ENCODE measurements at places on chromosomes 2 and 18.

- DNase-seq = no peak
These were observed 54.3 kb downstream of the GULP1 start for GRCh38 chr2:188345831-188346458.

DNA sequence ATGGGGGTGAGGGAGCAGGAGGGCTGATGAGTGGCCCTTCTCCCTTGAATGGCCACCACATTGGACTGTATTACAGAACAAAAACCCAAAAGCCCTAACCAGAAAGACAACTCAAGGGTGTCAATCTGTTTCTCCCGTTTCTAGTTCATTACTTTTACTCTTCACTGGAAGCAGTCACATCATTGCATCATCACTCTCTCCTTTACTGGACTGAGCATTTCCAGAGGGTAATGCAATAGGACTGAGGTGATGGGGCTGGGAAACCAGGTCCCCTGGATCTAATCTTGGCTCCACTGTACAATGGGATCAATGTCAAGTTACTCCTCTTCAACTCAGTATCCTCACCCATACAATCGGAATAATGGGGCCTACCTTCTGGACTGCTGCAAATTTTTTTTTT lies 56.1 kb downstream of the BCL2 start:
- no peak for DNase-seq

DNA sequence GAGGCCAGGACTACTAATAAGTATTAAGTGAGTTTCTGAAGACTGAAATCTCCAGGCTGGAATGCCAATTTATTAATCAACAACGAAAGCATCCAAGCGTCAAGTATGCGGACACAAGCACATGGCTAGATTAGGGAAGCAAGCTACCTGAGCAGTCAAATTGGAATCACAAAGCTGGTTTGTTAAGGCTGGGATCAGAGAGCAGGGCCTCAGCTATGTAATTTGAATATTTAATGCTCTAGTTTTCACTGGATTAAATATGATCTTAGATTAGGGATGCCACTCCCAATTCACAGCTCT lies 5.7 kb downstream of the CCL20 start:
- no peak for DNase-seq

DNA sequence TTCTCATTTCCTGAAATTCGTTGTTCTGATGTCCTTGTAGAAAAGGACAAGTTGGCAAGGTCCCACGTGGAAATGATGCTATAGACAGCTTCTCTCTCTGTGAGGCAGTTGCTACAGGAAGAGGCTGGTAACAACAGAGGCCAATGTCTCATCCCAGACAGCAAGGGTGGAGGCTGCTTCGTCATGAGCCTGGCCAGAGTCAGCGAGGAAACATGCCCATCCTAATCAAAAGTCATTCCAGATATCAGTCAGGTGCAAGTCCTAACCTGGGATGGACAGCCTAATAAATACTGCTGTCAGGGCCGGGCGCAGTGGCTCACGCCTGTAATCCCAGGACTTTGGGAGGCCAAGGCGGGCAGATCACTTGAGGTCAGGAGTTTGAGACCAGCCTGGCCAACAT lies 6.4 kb upstream of the SMAD7 start:
- no peak for DNase-seq

DNA sequence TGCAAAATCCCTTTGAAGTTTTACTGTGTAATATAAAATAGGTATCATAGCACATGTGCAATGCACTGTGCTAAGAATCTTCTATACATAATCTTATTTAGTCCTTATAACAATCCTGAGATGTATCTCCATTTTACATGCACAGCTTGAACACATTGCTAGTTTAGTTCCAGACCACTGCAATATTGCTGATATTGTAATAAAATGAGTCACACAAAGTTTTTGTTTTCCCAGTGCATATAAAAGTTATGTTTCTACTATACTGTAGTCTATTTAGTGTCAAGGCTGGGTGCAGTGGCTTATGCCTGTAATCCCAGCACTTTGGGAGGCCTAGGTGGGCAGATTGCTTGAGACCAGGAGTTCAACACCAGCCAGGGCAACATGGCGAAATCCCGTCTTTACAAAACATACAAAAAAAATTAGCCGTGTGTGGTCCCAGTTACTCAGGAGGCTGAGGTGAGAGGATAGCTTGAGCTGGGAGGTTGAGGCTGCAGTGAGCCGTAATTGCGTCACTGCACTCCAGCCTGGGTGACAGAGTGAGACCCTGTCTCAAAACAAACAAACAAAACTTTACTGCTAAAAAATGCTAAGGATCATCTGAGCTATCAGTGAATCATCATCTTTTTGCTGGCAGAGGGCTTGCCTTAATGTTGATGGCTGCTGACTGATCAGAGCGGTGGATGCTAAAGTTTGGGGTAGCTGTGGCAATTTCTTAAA lies 1.7 kb upstream of the USP14 start:
- DNase-seq = no peak

DNA sequence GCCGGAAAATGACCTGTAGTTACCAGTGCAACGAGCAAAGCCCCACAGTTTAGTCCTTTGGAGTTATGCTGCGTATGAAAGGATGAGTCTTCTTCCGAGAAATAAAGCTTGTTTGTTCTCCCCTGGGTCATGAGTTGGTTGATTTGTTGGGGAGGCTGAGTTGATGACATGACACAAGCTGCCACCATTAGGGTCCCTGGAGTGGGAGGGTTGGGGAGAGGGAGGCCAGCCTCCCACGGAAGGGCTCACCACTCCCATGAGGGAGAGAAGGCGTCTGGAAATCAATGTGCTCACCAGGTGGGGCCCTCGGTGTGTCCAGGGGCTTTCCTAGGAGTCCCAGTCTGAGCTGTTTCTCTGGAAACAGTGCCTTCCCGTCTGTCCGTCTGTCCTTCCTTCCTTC lies 7.4 kb upstream of the DGKD start:
- no peak for DNase-seq

DNA sequence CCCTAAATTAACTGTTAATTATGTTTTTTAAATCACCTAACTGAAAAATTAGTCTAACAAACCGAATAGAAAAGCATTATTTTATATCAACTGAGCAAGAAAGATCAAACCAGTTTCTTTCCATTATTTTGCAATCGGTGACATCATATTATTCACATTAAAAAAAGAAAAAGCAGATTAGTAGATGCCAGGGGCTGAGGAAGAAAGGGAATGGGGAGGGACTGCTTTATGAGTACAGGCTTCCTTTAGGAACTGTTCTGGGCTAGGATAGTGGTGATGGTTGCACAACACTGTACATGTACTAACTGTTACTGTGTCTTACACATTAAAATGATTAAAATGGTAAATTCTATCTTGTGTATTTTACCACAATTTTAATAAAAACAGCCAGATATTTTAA lies 59.3 kb downstream of the COBLL1 start:
- no peak for DNase-seq

DNA sequence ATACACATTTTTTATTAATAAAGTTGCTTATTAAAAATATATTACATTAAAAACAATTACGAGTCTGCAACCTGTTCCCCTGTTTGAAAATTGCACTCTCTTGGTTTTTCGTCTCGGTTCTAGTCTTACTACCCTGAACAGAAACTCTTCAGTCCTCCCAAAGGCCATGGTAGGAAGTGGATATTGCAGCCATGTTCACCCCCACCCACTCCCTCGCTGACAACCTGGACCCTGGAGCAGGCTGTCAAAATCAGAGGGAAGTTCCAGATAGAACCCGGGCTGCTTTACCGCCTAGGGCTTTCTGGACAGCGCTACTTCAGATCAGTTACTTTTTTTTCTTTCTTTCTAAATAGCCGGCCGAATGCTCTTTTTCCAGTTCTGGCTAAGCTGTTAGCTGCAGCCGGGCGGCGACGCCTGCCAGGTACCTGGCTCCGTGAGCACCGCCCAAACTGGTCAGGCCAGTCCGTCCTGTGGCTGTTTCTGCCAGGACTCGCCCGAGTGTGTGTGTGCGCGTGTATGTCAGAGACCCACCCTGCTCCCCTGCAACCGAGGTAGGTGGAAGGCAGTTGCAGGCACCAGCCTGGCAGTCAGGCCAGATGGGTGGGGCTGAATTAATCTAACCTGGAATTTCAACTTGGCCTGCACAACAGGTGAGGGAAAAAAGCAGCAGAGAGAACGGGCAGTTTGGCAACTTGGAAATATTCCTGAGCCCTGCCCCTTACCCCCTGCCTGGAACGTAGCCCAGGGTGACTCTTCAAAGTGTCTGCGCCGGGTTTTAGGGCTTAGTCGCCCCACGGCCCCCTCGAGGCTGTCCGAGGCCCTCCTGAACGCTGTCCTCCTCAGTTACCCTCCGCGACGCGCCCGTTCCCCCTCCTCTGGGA lies 1.1 kb upstream of the TET3 start:
- DNase-seq = no peak

GRCh38 chr2:12081481-12082210 lies 335.2 kb downstream of the LPIN1 start:
- no peak for DNase-seq

DNA sequence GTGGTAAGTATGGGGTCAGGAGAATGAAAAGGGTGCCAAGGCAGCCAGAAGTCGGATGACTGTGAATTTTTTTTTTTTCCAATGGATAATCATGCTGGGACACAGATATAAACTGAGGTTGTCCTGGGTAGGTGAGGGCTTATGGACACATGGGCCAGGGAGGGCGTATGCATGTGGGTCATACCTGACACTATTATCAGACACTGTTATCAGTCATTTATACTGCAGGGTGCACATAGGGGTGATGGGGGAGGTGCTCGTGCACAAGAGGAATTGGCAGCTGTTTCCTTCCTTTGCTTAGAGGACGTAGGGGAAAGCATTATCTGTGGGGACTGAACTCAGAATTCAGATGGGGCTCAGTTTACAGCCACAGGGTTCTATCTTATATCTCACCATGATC lies 10.1 kb downstream of the CTIF start:
- DNase-seq = no peak

DNA sequence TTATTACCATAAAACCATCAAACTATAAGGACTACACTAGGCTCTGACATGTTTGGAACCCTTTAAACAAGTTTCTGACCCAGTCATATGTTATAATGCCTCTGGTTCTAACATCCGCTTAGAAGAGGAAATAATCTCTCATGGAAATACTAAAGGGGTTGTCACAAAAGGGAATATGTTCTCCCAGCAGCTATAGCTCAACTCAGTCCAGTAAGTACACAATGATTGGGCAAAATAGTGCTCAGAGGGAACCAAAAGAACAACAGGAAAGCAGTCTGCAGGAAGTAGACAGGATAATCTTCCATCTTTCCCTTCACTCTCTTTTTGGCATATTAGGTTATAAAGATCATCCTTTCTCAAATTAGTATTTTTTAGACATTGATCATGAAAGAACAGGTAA lies 4.3 kb downstream of the SRBD1 start:
- DNase-seq = no peak

GRCh38 chr2:236338495-236339184 lies 74.4 kb upstream of the ASB18 start:
- no peak for DNase-seq

DNA sequence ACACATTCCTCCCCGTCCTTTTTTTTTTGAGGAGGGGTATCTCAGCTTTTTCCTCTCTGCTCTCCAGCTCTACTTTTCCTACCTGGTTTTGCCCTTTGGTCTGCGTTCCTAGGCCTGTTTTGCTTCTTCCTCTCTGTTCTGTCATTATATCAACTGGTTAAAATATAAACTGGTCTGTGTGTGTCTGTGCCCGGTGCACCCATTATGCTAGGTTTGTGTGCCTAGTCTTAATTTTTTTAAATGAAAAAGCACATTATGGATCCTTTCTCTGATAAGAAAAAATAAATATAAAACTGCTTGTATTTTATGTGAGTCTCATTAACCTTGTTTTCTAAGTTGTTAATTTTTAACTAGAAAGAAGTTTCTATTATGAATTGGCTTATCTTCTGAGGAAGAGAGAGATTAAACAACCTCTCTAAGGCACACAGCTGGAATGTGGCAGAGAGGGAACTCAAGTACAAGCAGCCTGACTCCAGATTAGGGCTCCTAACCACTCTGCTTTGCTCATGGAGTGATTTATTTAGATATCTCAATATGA lies 17.4 kb downstream of the SLC38A11 start:
- no peak for DNase-seq

DNA sequence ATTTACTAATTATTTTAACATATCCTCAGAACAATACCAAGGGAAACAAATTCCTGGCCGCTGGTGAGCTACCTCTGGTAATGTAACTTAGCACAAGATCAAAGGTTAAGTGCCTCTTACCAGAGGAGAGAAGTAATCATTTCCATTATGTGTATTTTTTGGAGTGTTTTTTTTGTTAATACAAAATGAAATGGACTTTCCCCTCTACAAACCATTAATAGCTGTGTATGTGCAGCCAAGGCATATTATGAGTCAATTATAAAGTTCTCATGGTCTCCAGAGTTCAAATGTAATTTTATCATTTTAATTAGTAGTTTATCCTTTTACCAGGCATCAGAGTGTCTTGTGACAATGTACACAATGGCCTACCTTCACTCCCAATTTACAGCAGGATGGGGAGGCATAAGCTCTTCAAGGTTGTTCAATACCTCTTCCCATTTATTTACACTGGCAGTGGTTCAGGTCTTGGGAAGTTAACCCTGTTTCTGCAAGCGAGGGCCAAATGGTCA lies 242.2 kb downstream of the TGIF1 start:
- DNase-seq = no peak

All from amniotic stem cell (primary cell).